ENCODE measurements at places on chromosomes 12 and 14.

DNA sequence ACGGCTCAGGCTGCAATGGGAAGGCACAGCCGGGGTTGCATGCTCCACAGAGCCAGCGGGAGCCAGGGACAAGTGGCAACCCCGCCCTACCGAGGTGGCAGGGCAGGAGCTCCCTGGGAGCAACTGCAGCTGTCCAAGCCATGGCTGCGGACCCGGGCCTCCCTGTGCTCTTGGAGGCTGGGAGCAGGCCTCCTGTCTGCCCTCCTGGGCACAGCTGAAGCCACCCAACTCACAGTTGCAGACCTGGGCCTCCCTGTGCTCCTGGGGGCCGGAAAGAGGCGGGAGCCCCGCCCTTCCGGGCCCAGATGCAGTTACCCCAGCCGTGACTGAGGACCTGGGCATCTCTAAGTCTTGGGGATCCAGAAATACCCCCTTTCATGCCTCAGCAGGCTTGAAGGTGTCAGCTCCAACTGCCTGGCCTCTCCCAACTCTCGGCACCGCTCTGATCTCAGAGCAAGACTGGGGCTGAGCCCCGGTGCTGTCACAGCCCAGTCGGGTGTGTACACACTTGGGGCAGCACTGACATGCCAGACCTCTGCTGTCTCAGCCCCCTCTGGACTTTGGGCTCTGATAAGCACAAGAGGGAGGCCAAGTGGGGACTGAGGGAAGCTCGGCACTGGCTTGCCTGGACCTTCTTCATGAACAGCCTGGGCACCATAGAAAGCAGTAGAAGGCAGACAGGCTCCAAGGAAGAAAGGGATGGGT, 7.5 kb upstream of the RASSF9 start:
- no peak for DNase-seq

- DNase-seq, result no peak
These were observed 18.1 kb upstream of the IGF1 start for GRCh38 chr12:102498471-102498870.

DNA sequence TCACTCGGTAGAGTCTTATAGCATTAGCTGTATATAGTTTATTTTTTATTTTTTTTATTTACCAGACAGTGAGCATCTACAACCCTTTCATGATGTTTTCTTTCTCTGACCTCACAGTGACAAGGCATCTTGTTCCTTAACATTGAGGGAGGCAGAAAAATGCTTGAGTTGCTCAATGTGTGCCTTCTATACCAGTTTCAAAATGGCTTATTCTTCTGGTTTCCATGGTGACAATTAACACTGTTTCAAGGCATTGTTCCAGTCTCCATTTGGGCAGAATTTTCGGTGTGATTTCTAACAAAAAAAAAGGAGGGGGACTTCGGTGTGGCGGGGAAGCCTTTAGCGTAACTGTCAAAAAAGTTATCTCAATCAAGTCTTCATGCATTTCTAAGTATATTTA, 209.7 kb upstream of the NPAS3 start:
- no peak for DNase-seq

DNA sequence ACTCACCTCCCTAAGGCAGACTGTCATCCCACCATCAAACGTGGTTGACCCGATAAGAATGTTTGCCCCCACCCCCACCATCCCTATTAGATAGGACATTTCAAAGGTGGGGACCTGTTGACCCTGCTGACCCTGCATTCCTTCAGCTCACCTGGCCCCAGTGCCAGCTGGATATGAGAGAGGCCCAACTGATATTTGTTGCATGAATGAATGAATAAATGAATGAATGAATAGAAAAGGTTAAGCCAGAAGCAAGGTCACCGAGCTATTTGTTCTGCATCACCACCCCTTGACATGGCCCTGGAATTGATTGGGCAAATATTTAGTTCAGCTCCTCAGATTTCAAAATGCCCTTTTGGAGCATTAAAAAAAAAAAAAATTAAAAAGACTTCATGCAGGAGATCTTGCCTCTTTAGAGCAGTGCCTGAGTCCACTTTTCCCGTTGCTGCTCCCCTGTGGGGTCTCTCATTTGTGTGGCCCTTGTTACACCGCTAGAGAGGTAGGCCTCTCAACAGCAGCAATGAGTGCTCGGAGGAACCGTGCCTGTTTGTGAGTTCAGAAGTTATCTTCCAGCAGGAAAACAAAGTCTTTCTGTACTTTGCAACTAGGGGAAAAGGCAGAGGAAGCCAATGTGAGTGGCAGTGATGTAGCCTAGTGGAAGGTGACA, 8.5 kb upstream of the SERPINA5 start:
- DNase-seq, result no peak

- DNase-seq, result no peak
These were observed 43.8 kb downstream of the SLC35F4 start for GRCh38 chr14:57822081-57822480.

- no peak for DNase-seq
These were observed 45.7 kb downstream of the DICER1 start for GRCh38 chr14:95111507-95112164.

DNA sequence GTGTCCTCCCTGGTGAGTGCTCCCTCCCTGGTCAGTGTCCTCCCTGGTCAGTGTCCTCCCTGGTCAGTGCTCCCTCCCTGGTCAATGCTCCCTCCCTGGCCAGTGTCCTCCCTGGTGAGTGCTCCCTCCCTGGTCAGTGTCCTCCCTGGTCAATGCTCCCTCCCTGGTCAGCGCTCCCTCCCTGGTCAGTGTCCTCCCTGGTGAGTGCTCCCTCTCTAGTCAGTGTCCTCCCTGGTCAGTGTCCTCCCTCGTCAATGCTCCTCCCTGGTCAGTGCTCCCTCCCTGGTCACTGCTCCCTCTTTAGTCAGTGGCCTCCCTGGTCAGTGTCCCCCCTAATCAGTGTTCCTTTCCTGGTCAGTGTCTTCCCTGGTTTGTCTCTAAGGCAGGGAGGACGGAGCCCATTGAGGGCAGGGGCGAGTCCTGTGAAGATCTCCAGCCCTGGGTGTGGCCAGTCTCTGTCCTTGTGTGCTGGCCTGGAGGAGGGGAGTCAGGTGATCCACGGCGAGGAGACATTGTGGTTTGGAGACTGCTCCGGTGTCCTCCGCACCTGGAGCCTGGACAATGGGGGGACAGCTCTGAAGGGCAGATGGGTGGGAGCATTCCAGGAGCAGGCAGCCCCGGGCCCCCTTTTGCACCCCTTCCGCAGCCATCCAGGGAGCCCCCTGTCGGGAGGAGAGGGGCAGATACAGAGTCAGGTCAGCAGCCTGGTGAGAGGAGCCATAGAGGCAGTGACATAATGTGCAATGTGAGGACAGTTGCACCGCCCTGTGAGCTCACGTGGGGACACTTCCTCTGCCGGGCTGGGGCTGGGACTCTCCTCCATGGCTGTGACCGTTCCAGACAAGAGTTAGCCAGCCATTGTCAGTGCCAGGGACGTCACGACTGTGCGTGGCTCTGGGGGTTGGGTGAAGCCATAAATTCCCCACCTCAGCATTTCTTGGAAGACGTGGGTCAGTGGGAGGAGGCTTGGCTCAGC, 93.4 kb downstream of the ADGRD1 start:
- no peak for DNase-seq

- DNase-seq, result no peak
These were observed 79.0 kb upstream of the NOS1 start for GRCh38 chr12:117440384-117440783.

- no peak for DNase-seq
These were observed 457.7 kb upstream of the SYT1 start for GRCh38 chr12:78406828-78407227.

- no peak for DNase-seq
These were observed 19.7 kb downstream of the SYCP3 start for GRCh38 chr12:101719566-101719965.

DNA sequence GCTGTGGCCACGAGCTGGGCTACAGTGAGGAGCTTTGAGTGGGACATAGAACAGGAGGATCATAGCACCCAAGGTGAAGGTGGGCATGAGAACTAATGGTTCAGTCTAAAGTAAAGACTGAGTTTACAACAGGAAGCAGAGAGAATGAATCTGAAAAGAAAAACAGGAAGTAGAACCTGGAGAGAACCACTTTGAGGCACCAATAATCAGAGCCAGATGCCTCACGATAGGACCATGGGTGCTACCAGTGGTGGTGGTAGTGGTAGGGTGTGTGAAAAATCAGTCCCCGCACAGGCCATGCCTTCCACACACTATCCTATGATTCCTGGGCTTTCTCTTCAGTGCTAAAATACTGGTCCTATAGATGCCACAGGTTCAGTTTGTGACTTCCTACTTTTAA, 293.6 kb downstream of the AKAP6 start:
- no peak for DNase-seq

GRCh38 chr12:37565112-37565511, 751.5 kb upstream of the ALG10B start:
- DNase-seq, result no peak

DNA sequence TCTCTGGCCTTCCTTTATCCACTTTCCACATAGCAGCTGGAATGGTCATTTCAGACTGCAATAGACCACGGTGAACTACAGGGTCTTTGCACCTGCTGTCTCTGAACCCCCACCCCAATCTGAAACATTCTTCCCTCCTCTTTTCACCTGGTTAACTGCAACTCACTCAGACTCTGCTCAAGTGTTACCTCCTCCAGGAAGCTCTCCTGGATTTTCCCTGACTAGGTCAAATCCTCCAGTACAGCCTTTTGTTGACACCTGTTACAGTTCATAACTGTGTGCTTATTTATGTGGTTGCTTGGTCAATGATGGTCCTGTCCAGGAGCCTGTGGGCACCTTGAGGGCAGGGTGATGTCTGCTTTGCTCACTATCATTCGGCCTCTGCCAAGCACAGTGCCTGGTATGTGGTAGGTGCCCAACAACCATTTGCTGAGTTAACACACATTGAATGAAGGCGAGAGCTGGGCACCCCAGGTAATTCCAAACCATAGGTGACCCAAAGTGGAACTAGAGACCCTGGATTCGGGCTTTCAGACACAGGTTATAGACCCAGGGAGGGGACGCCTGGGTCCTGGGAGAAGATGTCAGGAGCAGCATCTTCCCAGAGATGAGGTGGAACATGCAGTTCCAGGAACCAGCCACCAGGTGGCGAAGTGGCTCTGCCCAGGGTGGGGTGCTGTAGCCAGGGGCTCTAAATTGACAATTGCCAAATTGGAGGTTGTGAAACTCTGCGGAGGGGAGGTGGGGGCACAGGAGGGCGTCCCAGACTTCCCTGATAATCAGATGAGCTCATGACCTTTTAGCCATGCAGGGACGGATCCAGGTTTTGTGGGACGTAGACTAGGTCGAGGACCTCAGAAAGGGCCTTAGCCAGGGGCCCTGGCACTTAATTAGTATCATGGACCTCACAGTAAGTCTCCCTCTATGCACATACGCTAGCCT, 28.1 kb downstream of the TRPV4 start:
- DNase-seq, result peak; percentile 83

GRCh38 chr12:28938056-28938455, 211.0 kb upstream of the FAR2 start:
- DNase-seq, result no peak

DNA sequence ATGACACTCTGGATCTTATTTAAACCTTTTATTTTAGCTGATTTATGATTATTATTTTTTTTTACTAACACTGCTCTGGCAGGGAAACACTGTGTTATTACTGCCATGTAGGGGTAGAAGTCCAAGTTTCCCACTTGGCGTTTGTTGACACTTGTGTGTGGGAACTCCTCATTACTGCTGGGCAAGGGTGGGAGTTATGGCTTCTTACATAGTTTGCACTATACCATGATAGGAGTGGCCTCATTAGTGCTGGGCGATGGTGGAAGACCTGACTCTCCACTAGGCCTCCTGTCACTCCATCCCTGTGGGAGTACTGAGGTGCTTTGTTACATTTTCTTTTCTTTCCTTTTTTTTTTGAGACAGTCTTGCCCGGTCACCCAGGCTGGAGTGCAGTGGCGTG, 83.5 kb downstream of the BRMS1L start:
- no peak for DNase-seq

- DNase-seq, result no peak
These were observed 188.6 kb upstream of the SOX5 start for GRCh38 chr12:24138041-24138440.

DNA sequence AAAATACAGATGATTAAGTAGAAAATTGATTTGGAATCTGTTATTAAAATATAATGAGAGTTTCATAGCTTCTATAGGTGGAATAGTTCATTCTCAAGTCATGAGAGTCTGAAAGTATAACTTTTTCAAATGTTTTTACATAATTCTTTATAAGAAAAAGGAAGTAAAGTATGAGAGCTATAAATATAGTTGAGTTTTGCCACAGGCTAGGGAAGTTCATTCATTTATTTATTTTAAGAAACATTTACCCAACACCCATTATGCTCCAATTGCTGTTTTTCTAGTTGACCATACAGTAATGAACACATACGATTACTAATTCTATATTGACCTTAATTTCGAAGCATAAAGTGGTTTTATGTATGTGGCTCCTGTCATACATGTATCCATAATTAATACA, 24.8 kb downstream of the LRRIQ1 start:
- no peak for DNase-seq

GRCh38 chr12:49827401-49828099, 663 bp downstream of the NCKAP5L start:
- peak; percentile 79 for DNase-seq

- no peak for DNase-seq
These were observed 668 bp downstream of the APPL2 start for GRCh38 chr12:105235281-105235731.

GRCh38 chr12:6818222-6818621, 3.4 kb upstream of the GPR162 start:
- DNase-seq, result no peak

GRCh38 chr12:100868487-100868886, 73.9 kb downstream of the ANO4 start:
- DNase-seq, result no peak

DNA sequence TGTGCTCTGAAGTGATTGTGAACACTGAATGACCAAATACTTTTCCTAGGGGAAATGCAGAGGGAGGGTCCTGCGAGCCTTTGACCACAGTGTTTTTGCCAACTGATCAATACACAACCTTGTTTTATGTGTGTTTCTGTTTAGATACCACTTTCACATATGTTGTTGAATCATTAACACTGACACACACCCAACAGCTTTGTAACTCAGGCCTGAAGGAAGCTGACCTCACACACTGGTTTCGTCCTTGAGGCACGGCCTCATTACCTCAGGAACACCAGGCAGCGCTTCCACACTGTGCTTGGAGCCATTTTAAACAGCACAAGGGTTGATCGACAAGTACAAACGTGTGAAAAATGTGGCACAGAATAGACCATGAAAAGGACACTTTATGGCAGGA, 60.0 kb downstream of the PPFIBP1 start:
- DNase-seq, result no peak

DNA sequence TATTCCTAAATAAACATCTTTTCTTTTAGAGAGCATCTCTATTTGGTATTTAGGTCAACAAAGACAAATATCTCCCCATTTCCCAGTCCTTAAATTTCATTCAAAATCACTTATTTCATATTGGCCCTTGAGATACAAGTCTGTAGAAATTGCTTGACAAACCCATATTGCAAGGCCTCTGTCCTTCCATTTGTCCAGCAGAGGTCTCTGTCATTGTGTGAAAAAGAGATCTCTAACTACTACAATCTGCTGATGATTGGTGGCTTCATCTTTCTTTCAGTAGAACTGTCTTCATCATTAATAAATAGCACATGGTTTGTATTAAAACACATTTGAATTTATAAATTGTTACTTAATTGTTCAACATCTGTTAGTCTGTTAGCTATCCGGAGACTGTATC, 252.6 kb downstream of the ACSS3 start:
- DNase-seq, result no peak
